ENCODE measurements at places on chromosomes 1 and 21.

GRCh38 chr1:51506537-51506936 lies 12.5 kb downstream of the EPS15 start:
- no peak for DNase-seq

DNA sequence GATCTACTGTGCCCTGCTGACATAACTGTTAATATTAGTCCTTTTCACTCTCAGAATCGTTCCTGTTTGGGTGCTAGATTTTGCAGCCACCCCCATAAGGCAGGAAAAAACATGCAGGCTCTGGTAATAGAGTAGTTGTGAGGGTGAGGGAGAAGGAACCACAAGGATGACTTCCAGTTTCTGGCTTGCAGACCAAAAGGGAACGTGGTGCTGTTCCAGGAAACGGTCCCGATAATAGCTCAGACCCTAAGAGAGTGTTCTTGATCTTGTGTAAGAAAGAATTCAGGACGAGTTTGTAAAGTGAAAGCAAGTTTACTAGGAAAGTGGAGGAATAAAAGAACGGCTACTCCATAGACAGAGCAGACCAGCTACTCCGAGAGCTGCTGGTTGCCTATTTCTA lies 50.7 kb upstream of the RHOU start:
- DNase-seq, result no peak

DNA sequence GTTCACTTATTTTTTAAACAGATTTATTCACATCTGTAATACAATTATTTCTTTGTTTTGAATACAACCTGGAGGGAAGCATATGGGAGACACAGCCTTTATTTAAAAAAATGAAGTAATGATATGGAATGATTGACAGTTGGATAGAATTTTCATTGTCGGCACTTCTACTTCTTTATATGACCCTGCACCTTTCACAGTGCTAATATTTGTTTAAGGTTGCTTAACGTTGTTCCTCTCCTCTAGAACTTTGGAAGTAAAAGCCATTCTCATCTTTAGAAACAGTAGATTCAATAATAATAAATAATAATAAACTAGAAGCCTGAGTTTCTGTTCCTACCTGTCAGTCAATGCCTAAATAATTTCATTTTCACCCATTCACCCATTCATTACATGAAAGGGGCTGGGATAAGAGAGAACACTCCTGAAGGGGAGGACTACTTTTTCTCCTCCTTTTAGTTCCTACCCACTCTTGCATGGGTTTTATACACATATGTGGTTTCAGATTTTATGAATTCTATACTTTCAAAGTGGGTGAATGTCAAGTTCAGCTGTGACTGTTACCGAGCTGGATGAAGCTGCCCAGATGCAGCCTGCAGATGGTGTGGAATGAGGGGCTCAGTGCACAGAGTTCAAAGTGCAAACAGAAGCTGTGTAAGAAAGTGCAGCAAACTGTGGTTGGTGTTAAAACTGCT lies 9.4 kb downstream of the RUNX1 start:
- no peak for DNase-seq

GRCh38 chr1:203751051-203751450 lies 13.9 kb upstream of the LAX1 start:
- no peak for DNase-seq

Data from pancreas (tissue), 10 donors.